ENCODE measurements at places on chromosomes 11 and 22. TPM values are rescaled to one million over a fixed set of nuclear protein-coding genes. Genes with fewer than 3 reads are reported as not detected.

The MS4A4E gene
- total RNA-seq: 1.0 TPM

The SERGEF gene
- total RNA-seq: 40.4 TPM

The E2F8 gene
- 0.35 TPM for total RNA-seq

The LYVE1 gene
- not detected for total RNA-seq

The VPREB1 gene
- not detected for total RNA-seq

The FCHSD2 gene
- 56.6 TPM for total RNA-seq

The MUC5AC gene
- not detected for total RNA-seq

The UPK2 gene
- not detected for total RNA-seq

The RIMBP3B gene
- not detected for total RNA-seq

The ANKK1 gene
- 0.89 TPM for total RNA-seq

The GAS2 gene
- total RNA-seq: 1.0 TPM

The ZBTB16 gene
- total RNA-seq: 8.5 TPM

The CTSW gene
- total RNA-seq: 12.4 TPM

The OR6T1 gene
- not detected for total RNA-seq

The STK33 gene
- total RNA-seq: 0.49 TPM

The CD3D gene
- 476 TPM for total RNA-seq

The TSPAN32 gene
- total RNA-seq: 60.0 TPM

The MPZL3 gene
- total RNA-seq: 16.1 TPM

The KBTBD3 gene
- total RNA-seq: 9.0 TPM

The PGA5 gene
- not detected for total RNA-seq

The PDE2A gene
- 6.7 TPM for total RNA-seq

The TRMU gene
- total RNA-seq: 63.3 TPM

The PHLDA2 gene
- 1.3 TPM for total RNA-seq

The RAB39A gene
- not detected for total RNA-seq

The YPEL1 gene
- 8.9 TPM for total RNA-seq

The C22orf39 gene
- 37.2 TPM for total RNA-seq

The GPR137 gene
- 26.0 TPM for total RNA-seq

The ZNF215 gene
- total RNA-seq: 0.15 TPM

The CEP57 gene
- 67.7 TPM for total RNA-seq

The RGL4 gene
- total RNA-seq: 22.1 TPM

The SLC1A2 gene
- total RNA-seq: not detected

The BRSK2 gene
- total RNA-seq: 0.42 TPM

The CAPN5 gene
- total RNA-seq: 2.8 TPM

The PKDREJ gene
- not detected for total RNA-seq

The P2RX3 gene
- total RNA-seq: not detected

The SERHL2 gene
- total RNA-seq: not detected

The WBP2NL gene
- total RNA-seq: 2.9 TPM

The ZNF74 gene
- 4.1 TPM for total RNA-seq

The SPON1 gene
- total RNA-seq: 0.79 TPM

The VWA5A gene
- 6.9 TPM for total RNA-seq

The SLC25A45 gene
- 40.3 TPM for total RNA-seq

The PDGFD gene
- total RNA-seq: not detected

The APOL6 gene
- total RNA-seq: 71.9 TPM

The XKR3 gene
- total RNA-seq: not detected

The OR8D4 gene
- total RNA-seq: not detected

The RCOR2 gene
- total RNA-seq: not detected

The CNTF gene
- total RNA-seq: 4.9 TPM

The ANGPTL5 gene
- not detected for total RNA-seq

The NRIP3 gene
- total RNA-seq: 3.4 TPM

The WNT11 gene
- total RNA-seq: not detected

The GRM5 gene
- not detected for total RNA-seq

The BTBD10 gene
- 18.9 TPM for total RNA-seq

The TMEM86A gene
- 4.8 TPM for total RNA-seq

The BMAL1 gene
- total RNA-seq: 104 TPM

The ZFTA gene
- 2.2 TPM for total RNA-seq

The TCIRG1 gene
- total RNA-seq: 290 TPM

The USH1C gene
- total RNA-seq: not detected

The ACAT1 gene
- total RNA-seq: 19.0 TPM

Data from CD4-positive, CD25-positive, alpha-beta regulatory T cell (primary cell).